Activated effector memory CD4-positive, alpha-beta T cell treated with Interleukin-2 at 50 U/mL for 16 hours (primary cell): ENCODE measurements at places on chromosomes 6 and 20.

GRCh38 chr6:347232-347631 lies 44.3 kb upstream of the IRF4 start:
- no peak for DNase-seq

DNA sequence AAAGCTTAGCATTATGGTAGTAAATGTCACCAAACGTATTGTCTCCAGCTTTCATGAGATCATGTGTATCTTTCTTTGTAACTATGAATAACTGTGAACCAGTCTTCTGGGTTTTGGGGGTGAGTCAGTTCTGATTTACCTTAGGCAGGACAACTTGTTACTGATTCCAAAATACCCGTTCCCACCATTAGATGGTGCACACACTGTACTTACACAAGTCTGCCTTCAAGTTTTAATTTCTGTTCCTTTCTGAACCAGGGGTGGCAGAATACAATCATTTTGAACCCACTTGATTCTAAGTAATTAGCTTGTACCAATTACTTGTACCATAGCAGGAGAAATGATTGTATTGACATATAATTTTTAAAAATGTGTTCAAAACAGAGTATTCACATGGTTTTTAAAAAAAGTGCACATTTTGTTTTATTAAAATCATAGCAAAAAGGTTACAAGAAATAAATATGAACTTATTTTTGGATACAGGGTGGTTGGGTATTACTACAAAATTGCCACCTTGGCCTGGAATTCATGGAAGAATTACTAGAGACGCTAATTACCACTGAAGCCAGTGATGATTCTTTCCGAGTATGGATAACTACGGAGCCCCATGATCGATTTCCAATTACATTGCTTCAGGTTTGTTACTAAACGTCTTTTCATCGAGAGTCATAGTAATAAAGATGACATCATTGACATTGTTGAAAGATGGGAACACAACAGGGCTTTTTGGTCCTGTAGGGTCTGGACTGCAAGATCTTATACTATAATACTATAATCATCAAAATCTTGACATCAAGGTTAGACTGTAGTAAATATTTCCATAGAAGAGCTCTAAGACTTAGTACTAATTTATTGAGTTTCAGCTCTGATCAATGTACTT lies 75.2 kb upstream of the GLP1R start:
- DNase-seq, result no peak

DNA sequence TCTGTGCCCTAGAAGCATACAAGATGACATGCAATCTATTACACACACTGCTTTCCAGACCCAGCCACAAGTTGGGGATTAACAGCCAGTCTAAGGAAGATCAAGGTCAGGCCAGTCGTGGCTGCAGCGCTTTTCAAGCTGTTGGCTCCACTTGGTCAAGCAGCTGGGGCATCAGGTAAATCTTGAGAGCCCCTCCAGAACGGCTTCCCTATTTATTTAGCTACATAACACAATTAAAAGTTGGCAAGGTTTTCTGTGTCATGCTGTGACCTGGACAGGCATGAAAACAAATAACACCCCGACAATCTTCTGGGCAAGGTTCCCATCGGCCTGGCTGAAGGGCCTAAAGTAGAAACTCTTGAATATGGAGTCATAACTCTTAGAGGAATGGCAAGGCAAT lies 524.3 kb downstream of the PRKN start:
- no peak for DNase-seq

- no peak for DNase-seq
Observed at GRCh38 chr6:29011276-29011734, 6.2 kb upstream of the ZNF311 start.

GRCh38 chr6:14361297-14361696 lies 243.7 kb downstream of the CD83 start:
- DNase-seq, result no peak

DNA sequence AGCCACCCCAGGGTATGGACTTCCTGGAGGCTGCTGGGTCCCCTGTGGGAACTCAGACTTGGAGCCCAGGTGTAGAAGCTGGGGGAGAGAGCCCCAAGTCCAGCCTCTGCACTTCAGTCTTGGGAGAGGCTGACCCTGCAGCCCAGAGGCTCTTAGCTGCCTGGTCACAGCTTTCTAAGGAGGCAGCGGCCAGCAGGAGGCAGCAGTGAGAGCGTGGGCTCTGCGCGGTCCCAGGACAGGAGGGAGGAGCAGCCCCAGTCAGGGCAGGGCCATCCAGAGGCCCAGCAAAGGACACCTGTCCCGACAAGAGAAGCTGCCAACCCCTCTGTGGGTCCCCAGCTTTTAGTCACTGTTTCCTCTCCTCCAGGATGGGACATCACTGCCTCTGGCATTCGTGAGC lies 9.4 kb downstream of the TREML2 start:
- DNase-seq, result no peak

GRCh38 chr6:169173532-169174268 lies 79.9 kb downstream of the THBS2 start:
- no peak for DNase-seq

GRCh38 chr20:41881466-41882046 lies 263.4 kb upstream of the CHD6 start:
- no peak for DNase-seq

DNA sequence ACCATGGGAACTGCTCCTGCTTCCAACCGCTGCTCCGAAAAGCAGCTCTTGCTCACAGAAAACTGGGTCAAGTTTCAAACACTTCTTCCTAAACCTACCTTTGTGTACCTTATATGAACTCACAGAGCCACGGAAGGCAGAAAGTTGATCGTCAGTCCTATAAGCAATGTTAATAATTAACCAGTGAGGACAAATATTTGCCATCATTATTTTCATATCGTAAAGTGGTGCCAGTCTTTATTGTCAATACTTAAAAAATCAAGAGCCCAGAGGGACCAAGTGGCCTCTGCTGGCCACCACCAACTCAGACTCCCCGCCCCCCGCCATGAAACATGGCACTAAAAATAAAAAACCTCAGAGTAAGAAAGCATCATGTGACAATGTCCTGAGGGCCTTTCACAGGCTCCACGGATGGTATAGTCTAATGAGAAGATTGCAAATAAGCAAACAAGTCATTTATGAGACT lies 9.1 kb upstream of the PBOV1 start:
- no peak for DNase-seq

GRCh38 chr20:19018881-19019280 lies 193.6 kb upstream of the SLC24A3 start:
- DNase-seq, result no peak
